Stimulated activated CD8-positive, alpha-beta memory T cell treated with anti-CD3 and anti-CD28 coated beads, Interleukin-7, amount 100 ng/mL, for 1 hour (primary cell): ENCODE measurements at places on chromosomes 5 and 9.

- no peak for DNase-seq
Measured at GRCh38 chr5:152607401-152608160, 202.5 kb upstream of the NMUR2 start.

- no peak for DNase-seq
Measured at GRCh38 chr9:132192728-132193127, 30.9 kb downstream of the NTNG2 start.

- no peak for DNase-seq
Measured at GRCh38 chr5:146048994-146049703, 56.2 kb downstream of the PLAC8L1 start.

DNA sequence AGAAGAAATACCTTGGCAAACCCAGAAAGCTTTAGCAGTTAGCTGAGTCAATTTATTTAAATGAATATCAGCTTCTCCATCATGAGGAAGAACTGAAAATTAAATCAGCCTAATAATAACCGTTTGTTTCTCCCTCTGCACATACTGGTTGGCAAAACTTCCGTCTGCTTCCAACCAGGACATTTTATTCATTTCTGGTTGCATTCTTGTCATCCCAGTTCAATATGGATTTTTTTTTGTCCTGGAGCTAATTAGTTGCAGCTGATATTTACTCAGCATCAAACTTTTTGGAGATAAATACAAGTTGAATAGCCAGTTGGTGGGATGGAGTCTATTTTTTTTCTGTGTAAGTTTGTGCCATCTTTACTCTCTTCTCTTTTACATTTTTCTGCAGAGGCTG lies 126.5 kb upstream of the GDNF start:
- DNase-seq: no peak

GRCh38 chr9:96877269-96877668 lies 23.0 kb upstream of the ZNF782 start:
- no peak for DNase-seq

- DNase-seq: no peak
Measured at GRCh38 chr5:110354311-110354710, 372.2 kb downstream of the TMEM232 start.

DNA sequence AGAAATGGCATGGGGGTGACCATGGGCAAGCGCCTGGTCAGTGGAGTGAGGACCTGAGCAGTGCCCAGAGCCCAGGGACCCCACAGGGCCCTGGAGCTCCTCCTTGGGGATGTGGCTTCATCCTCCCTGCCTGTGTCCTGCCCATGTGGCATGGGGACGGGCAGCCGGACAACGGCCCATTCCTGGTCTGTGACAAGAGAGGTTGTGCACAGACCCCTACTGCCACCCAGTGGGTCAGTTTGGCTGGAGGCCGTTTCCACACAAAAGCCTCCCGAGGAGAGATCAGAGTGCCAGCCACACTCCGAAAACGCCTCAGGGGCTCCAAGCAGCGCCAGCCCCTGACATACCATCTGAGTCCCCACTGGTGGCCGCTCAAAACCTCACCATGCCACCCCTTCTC lies 19.8 kb downstream of the SLC6A18 start:
- DNase-seq: no peak

GRCh38 chr9:82721593-82721992 lies 341.3 kb downstream of the RASEF start:
- no peak for DNase-seq

DNA sequence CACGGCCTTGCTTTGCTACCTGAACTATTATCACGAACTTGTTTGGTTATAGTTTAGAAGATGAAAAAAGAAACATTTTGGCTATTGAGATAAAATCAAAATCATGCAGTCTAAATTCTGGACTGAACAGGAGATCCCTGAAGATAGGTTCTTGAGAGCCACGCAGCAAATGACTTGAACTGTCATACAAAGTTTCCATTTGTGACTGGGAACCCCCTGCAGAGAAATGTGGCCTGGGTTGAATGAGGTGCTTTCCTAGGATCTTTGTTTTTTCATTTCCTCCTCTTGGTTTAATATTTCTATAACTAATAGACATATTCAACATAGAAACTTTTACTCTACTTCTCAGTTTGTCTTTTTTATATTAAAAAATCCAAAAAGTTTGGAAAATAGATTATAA lies 184.7 kb upstream of the TRPM3 start:
- no peak for DNase-seq

DNA sequence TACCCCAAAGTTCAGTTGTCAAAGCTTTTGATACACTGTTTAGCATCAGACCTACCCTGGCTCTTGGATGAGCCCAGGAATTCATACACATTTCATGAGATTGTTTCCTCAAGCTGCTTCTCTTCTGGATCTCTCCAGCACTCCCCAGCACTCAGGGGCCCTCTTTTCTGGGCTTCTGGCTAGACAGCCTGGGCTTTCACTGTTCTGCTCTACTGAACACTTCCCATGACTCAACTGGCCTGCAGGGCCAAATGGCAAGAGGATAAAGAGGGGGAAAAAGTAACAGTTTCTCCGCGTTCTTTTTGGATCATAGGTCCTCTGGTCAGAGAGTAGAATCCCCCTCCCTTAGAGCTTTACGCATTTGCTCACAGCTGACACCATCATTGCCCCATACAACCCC lies 20.9 kb upstream of the LURAP1L start:
- DNase-seq: no peak

DNA sequence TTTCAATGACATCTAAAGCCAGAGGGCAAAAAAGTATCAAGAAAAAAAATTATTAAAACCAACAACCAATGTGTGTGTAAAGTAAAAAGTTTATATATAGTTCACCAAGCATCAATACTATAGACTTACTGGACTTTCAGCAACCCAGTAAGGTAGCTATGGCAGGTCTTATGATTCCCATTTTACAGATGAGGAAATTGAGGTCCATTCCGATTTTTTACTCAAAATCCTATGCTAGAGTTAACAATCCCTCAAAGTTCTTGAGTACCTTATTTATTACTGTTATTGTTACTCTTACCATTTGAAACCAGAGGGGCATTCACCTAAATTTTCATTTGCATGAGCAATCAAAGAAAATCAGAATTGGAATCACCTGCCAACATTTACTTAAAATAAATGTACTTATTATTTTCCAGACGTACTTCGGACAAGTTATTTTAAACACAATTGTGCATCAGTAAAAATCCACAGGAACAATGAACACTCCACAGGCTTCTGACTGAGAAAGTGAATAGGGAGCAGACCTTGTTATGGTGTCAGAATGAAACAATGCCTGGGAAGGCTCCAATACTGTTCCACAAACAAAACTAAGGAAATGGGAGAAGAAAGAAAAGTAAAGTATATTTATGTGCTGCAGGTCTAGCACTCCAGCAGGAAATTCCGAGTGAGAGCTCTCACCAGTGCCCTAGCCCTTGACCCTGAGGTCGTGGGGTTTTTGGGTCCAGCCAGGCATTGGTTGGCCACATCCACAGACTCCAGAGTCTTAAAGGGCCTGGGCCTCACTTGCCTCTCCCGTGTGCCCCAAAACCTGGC lies 229.9 kb downstream of the PIK3R1 start:
- no peak for DNase-seq

DNA sequence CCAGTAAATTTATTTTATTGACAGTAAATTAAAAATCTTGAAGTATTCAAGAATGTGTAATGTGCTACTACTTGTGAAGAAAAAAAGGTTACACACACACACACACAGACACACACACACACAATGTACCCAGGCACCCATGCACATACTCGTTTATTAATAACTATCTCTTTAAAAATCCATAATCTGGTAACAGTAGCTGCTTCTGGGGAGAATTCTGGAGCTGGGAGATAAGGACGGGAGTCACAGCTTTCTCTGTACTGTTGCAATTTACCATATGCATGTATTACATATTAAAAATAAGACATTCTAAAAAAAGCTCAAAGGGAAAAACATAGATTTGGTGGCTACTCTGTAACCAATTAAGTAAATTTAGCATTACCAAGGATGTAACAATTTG lies 7.9 kb upstream of the C1QTNF2 start:
- no peak for DNase-seq

DNA sequence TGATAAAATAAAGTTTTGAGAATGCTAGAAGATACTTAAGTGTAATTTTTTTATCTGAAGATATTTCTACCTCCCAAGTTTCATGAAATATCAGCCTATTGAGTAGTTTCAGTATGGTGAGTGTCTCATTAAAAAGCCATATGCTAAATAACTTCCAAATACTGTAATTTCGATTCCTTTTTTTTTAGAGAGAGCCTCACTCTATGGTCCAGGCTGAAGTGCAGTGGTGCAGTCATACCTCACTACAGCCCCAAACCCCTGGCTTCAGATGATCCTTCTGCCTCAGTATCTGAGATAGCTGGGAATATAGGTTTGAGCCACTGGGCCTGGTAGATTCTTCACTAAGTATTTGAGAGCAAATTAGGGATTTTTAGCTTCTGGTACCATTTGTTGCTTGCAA lies 24.5 kb downstream of the CDC42SE2 start:
- no peak for DNase-seq

DNA sequence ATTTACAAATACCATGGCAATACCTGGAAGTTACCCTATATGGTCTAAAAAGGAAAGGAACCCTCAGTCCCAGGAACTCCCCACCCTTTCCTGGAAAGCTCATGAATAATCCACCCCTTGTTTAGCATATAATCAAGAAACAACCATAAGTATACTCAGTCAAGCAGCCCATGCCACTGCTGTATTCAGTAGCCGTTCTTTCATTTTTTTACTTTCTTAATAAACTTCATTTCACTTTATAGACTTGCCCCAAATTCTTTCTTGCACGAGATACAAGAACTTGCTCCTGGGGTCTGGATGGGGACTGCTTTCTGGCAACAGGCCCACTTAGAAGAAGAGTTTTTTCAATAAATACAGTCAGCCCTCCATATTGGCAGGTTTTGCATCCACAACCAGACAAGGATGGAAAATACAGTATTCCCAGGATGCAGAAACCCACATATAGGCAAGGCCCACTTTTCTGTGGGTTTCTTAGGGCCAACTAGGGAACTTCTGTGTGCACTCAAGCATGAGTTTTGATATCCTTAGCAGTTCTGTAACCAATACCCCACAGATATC lies 2.8 kb upstream of the TBCA start:
- no peak for DNase-seq

GRCh38 chr5:143023411-143024096 lies 253.4 kb downstream of the ARHGAP26 start:
- DNase-seq: no peak

- no peak for DNase-seq
Measured at GRCh38 chr9:3238236-3238635, 287.6 kb downstream of the RFX3 start.

- DNase-seq: no peak
Measured at GRCh38 chr5:91706785-91707520, 323.8 kb upstream of the ARRDC3 start.

- no peak for DNase-seq
Measured at GRCh38 chr5:158320178-158320674, 461.3 kb upstream of the CLINT1 start.

- no peak for DNase-seq
Measured at GRCh38 chr9:453832-454231, 239.2 kb downstream of the DOCK8 start.

DNA sequence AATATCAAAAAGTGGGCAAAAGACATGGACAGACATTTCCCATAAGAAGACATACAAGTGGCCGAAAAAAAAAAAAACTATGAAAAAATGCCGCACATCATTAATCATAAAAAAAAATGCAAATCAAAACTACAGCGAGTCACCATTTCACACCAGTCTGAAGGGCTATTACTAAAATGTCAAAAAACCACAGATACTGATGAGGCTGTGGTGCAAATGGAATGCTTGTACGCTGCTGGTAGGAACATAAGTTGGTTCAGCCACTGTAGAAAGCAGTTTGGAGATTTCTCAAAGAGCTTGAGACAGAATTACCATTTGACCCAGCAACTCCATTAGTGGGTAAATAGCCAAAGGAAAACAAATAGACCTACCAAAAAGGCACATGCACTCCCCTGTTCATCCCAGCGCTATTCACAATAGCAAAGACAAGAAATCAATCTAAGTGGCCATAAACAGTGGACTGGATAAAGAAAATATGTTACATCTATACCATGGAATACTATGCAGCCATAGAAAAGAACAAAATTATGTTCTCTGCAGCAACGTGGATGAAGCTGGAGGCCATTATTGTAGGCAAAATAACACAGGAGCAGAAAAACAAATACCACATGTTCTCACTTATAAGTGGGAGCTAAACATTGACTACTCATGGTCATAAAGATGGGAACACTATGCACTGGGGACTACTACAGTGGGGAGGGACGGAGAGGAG lies 110.6 kb upstream of the BOD1 start:
- DNase-seq: no peak

DNA sequence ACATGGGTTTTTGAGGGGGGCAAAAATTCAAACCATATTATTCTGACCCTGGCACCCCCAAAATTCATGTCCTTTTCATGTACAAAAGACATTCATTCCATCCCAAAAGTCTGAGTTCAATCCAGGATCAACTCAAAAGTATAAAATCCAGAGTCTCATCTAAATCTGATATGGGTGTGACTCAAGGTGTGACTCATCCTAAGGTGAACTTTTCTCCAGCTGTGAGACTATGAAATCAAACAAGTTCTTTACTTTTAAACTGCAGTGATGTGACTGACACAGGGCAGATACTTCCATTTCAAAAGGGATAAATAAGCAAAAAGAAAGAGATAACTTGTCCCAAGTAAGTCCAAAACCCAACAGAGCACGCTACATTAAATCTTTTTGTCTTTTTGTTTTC lies 20.6 kb upstream of the CYLC2 start:
- no peak for DNase-seq

GRCh38 chr5:135328128-135328687 lies 70.8 kb downstream of the MACROH2A1 start:
- DNase-seq: no peak

DNA sequence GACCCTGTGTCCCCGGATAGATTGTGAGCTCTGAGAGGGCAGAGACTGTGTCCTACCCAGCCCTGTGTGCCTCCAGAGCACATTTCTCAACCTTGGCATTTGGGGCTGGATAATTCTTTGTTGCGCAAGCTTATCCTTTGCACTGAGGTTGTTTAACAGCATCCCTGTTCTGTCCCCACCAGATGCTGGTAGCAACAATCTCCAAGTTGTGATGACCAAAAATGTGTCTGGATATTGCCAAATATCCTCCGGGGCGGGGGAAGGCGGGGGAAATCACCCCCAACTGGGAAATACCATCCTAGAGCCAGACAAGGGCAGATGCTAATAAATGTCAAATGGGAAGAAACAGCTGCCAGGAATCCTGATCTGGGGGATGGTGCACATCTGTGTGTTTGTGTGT lies 24.0 kb upstream of the TNIP1 start:
- no peak for DNase-seq

- DNase-seq: no peak
Measured at GRCh38 chr5:124712731-124713305, 33.6 kb downstream of the ZNF608 start.

- no peak for DNase-seq
Measured at GRCh38 chr5:36417221-36417620, 115.5 kb upstream of the RANBP3L start.
